ENCODE measurements at places on chromosomes 11 and 22.

GRCh38 chr22:43925433-43926348, 2.1 kb downstream of the PNPLA3 start:
- H3K4me3 ChIP-seq: no peak overlapping the region
- H3K27ac ChIP-seq: no peak overlapping the region
- peaks cover 20% of the 10 kb centered on the region for H3K27me3 ChIP-seq
- no peaks in the 10 kb centered on the region for H3K36me3 ChIP-seq
- peaks cover 15% of the 10 kb centered on the region for H3K4me1 ChIP-seq

GRCh38 chr22:21686634-21687393, 21.0 kb downstream of the PPIL2 start:
- H3K36me3 ChIP-seq: peaks cover 83% of the 10 kb centered on the region
- no peak overlapping the region for H3K27ac ChIP-seq
- H3K27me3 ChIP-seq: no peaks in the 10 kb centered on the region
- no peak for DNase-seq
- no peaks in the 10 kb centered on the region for H3K4me1 ChIP-seq
- no peak overlapping the region for H3K4me3 ChIP-seq

DNA sequence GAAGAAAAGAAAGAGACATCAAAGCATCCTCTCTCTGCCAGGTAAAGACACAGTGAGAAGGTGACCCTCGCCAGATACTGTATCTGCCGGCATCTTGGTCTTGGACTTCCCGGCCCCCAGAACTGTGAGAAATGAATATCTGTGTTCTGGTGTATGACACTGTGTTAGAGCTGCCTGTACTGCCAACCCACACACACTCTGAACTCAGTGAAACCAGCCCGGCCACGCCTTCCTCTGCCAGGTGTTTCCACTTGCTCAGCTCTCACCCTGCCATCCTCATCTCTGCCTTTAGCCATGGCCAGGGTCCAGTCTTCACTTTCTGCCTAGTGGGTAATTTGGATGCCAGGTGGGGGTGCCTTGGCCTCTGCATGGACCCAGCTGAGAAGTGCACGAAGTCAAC, 24.0 kb downstream of the CBX7 start:
- H3K4me1 ChIP-seq: no peaks in the 10 kb centered on the region
- H3K36me3 ChIP-seq: peaks cover 30% of the 10 kb centered on the region
- H3K27ac ChIP-seq: no peak overlapping the region
- DNase-seq: no peak
- no peak overlapping the region for H3K4me3 ChIP-seq

DNA sequence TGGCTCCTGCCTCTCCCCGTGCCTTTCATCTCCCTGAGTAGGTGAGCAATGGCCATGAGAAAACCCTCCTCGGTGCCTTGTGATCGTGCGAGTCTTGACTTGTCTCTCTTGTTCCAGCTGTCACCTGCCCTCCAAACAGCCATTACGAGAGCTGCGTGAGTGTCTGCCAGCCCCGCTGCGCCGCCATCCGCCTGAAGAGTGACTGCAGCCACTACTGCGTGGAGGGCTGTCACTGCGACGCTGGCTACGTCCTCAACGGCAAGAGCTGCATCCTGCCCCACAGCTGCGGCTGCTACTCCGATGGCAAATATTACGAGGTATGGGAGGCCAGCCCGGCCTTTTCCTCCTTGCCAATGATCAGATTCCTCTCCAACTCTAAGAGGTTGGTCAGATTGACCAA, 51.7 kb downstream of the TECTA start:
- H3K27me3 ChIP-seq: no peaks in the 10 kb centered on the region
- no peaks in the 10 kb centered on the region for H3K4me1 ChIP-seq
- H3K36me3 ChIP-seq: no peaks in the 10 kb centered on the region

GRCh38 chr22:22952531-22953280, 65.1 kb downstream of the IGLL5 start:
- H3K36me3 ChIP-seq: no peaks in the 10 kb centered on the region
- H3K27ac ChIP-seq: no peak overlapping the region
- no peak overlapping the region for H3K4me3 ChIP-seq
- peaks cover 4% of the 10 kb centered on the region for H3K4me1 ChIP-seq
- DNase-seq: no peak
- H3K27me3 ChIP-seq: peaks cover 7% of the 10 kb centered on the region

GRCh38 chr11:84673753-84674152, 953.4 kb downstream of the DLG2 start:
- no peak overlapping the region for H3K4me3 ChIP-seq
- H3K36me3 ChIP-seq: no peaks in the 10 kb centered on the region
- no peaks in the 10 kb centered on the region for H3K27me3 ChIP-seq
- no peak for DNase-seq
- no peaks in the 10 kb centered on the region for H3K4me1 ChIP-seq

- H3K36me3 ChIP-seq: no peaks in the 10 kb centered on the region
- H3K27ac ChIP-seq: no peak overlapping the region
- H3K27me3 ChIP-seq: no peaks in the 10 kb centered on the region
- DNase-seq: no peak
- no peaks in the 10 kb centered on the region for H3K4me1 ChIP-seq
- H3K4me3 ChIP-seq: no peak overlapping the region
These were observed 54.0 kb downstream of the CCDC34 start for GRCh38 chr11:27309046-27309445.

- no peak for DNase-seq
- H3K4me1 ChIP-seq: peaks cover 16% of the 10 kb centered on the region
- peak within 1 kb of the TSS; percentile 76 for H3K27ac ChIP-seq
These were observed at the start of gene CASP1 for GRCh38 chr11:105034813-105035620. CASP1 (minus strand) TSS chr11:105035144; CDS start chr11:105035113, 31 bp downstream.

- H3K27me3 ChIP-seq: peaks cover 22% of the 10 kb centered on the region
- H3K27ac ChIP-seq: no peak overlapping the region
- no peak overlapping the region for H3K4me3 ChIP-seq
- peaks cover 15% of the 10 kb centered on the region for H3K4me1 ChIP-seq
- no peak for DNase-seq
These were observed 1.5 kb upstream of the PNPLA3 start for GRCh38 chr22:43922123-43922522.

GRCh38 chr22:27844656-27845591, 43.4 kb upstream of the MN1 start:
- no peak overlapping the region for H3K4me3 ChIP-seq
- H3K4me1 ChIP-seq: no peaks in the 10 kb centered on the region
- H3K27ac ChIP-seq: no peak overlapping the region

DNA sequence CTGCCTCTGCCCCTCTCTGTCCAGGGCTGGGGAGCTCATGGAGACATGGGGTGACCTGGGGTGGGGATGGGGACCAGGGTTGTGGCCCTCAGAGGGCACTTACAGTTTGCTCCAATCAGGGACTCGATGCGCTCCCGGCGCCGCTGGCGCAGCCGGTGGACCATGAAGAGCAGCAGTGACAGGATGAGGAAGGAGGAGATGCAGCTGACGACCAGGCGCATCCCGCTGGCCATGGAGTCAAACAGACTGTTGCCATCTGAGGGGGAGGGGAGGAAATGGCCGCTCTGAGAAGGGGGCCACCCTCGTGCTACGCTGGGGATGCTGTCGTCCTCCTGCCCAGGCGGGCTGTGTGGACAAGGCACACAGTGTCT, 80.5 kb downstream of the DGCR2 start:
- no peaks in the 10 kb centered on the region for H3K4me1 ChIP-seq
- no peaks in the 10 kb centered on the region for H3K27me3 ChIP-seq
- H3K36me3 ChIP-seq: peaks cover 84% of the 10 kb centered on the region
- H3K4me3 ChIP-seq: no peak overlapping the region
- DNase-seq: no peak
- H3K27ac ChIP-seq: no peak overlapping the region

DNA sequence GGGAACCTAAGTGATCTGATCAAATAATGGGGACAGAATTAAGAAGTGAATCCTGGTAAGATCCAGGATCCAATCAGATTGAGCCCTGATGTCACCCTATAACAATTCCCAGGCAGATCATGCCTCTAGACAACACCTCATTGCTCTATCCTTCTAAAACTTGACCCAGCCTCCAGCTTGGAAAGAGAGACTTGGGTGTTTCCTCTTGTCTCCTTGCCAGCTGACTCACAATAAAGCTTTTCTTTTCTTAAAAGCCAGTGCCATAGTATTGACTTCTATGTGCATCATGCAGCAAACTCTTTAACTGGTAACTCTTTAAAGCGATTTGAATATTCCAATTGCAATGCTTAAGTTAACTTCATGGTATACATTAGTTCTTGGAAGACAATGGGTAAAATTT, 109.6 kb upstream of the CHORDC1 start:
- H3K27me3 ChIP-seq: no peaks in the 10 kb centered on the region
- H3K27ac ChIP-seq: no peak overlapping the region
- no peak for DNase-seq
- H3K36me3 ChIP-seq: no peaks in the 10 kb centered on the region
- H3K4me1 ChIP-seq: no peaks in the 10 kb centered on the region

DNA sequence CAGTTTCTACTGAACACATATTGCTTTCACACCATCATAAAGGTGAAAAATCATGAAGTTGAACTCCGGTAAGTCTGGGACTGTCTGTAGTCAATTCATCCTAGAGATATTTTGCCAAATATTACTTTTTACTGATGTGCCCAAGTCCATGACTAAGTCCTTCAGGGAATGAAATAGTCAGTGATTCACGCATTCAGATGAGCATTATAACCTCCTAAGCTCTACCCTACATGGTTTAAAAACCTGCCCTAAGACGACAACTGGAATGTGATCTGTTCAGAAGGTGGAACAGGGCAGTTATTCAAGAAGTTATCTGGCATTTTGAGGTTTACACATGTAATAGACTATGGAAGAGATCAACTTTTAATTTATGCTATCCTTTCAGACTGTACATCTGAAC, 125.6 kb downstream of the TRPC6 start:
- no peak for DNase-seq
- H3K4me3 ChIP-seq: no peak overlapping the region
- H3K27ac ChIP-seq: no peak overlapping the region
- H3K27me3 ChIP-seq: no peaks in the 10 kb centered on the region
- no peaks in the 10 kb centered on the region for H3K36me3 ChIP-seq
- no peaks in the 10 kb centered on the region for H3K4me1 ChIP-seq

GRCh38 chr11:94998285-94998684, 24.8 kb downstream of the KDM4D start:
- no peaks in the 10 kb centered on the region for H3K4me1 ChIP-seq
- H3K27me3 ChIP-seq: no peaks in the 10 kb centered on the region
- no peak overlapping the region for H3K4me3 ChIP-seq

DNA sequence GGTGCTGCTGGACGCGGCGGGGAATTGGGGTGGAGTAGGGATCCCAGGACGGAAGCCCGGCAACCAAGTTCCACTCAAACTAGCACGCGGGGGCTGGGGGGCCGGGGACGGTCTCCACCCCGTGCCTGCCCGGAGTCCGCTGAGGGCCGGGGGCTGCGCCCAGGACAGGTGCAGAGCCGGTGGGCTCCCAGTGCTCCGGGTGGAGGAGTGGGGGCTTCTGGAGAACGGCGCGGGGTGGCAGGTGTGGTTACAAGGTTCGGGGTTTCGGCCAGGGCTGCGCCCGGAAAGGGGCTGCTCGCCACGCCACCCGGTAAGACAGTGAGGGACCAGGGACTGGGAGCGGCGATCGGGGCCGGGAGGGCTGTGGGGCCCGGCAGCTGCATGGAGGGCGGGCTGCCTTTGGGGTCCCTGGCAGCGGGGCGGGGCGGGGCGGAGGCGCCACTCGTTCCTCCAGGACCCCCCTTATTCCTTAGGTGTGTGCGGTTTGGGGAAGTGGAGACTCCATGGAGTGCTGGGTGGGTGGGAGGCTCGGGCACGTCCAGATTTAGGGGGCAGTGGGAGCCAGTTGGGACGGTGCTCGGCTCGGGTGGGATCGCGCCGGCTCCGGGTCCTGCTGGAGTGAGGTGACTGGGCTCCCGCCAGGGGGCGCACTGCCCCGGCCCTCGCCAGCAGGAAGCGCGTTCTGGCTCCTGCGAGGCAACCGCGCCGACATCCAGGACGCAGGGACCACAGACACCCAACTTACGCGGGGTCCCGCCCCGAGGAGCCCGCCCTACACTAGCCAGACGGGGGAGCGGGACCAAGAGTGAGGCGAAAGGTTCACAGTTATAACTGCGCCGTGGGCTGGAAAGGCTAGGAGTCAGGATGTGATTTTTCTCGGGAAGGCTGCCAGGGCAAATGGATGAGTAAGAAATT, 868 bp downstream of the TSPAN18 start:
- no peaks in the 10 kb centered on the region for H3K36me3 ChIP-seq
- H3K27ac ChIP-seq: no peak overlapping the region
- H3K27me3 ChIP-seq: no peaks in the 10 kb centered on the region
- peak overlapping the region; percentile 86 for H3K4me3 ChIP-seq
- H3K4me1 ChIP-seq: peaks cover 61% of the 10 kb centered on the region

GRCh38 chr11:69567951-69568808, 72.8 kb upstream of the CCND1 start:
- H3K27ac ChIP-seq: no peak overlapping the region
- no peak for DNase-seq
- H3K27me3 ChIP-seq: no peaks in the 10 kb centered on the region
- no peaks in the 10 kb centered on the region for H3K36me3 ChIP-seq
- no peak overlapping the region for H3K4me3 ChIP-seq

- peak overlapping the region; percentile 29 for H3K4me3 ChIP-seq
- peaks cover 86% of the 10 kb centered on the region for H3K4me1 ChIP-seq
- peak; percentile 14 for DNase-seq
- H3K36me3 ChIP-seq: no peaks in the 10 kb centered on the region
- H3K27me3 ChIP-seq: no peaks in the 10 kb centered on the region
- peak overlapping the region; percentile 58 for H3K27ac ChIP-seq
These were observed 116.2 kb downstream of the KIAA1671 start for GRCh38 chr22:25068707-25069106.

- H3K27me3 ChIP-seq: no peaks in the 10 kb centered on the region
- no peaks in the 10 kb centered on the region for H3K36me3 ChIP-seq
- H3K4me1 ChIP-seq: no peaks in the 10 kb centered on the region
- no peak for DNase-seq
- H3K27ac ChIP-seq: no peak overlapping the region
These were observed 442.2 kb upstream of the B3GAT1 start for GRCh38 chr11:134853992-134854991.

DNA sequence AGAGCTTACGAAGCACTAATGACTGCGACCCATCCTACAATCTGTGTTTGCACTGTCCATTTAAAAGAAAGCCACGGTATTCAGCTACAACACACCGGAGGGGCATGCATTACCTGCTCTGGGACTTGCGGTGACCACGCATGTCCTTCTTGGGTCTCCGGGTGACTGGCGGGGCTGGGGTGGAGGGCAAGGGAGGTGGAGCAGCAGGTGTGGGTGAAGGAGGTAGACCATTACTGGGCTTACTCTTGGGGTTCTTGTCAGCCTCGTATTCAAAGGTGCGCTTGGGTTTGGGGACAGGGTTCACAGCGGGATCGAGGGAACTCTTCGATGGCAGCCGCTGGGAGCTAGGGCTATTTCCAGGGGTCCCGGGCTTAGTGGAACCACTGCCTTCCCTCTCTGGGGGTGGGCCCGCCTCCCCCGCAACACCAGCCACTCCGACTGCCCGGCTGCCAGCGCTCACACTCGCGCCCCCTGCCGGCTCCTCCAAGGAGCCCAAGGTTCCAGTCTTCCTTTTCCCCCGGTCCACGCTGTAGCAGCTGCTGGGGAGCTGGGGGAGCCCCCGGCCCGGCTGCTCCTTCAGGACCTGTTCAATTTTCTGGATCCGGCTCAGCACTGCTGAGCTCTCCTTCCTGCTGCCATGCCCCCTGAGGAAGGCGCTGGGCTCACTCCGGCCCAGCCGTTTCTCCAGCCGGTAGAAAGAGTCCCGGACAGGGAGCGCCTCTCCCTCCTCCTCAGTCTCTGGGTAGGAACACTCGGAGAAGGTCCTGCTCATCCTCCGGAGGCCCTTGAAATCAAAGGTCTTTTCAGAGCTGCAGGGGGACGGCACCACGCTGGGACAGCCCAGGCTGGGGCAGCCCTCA, 47.5 kb downstream of the RPL27A start:
- no peaks in the 10 kb centered on the region for H3K27me3 ChIP-seq
- H3K4me1 ChIP-seq: no peaks in the 10 kb centered on the region
- DNase-seq: no peak
- no peak overlapping the region for H3K4me3 ChIP-seq
- H3K27ac ChIP-seq: no peak overlapping the region
